ENCODE measurements at places on chromosomes 2 and 18.
A peak's percentile ranks its signal among the peaks of the same experiment; 100 is the strongest.

DNA sequence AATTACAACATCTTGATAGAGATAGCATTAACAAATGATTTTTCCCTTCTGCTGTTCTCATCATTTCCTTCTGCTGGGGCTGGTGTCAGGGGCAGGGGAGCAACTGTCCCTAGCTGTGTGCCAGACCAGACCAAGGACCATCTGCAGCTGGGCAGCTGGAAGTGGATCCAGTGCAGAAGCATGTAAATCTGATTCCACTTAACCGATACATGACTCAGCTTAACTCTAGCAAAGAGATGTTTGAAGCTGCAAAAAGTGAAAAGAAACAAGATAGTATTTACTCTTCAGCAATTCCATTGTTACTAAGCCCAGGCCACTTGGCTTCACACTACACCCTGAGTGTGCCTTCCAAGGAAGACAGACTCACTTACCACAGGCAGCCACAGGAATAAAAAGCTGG is 151.1 kb downstream of the GALNT1 start:
- DNase-seq = no peak

- no peak for DNase-seq
Observed at GRCh38 chr18:74137920-74138538, 9.6 kb downstream of the FBXO15 start.

- no peak for DNase-seq
Observed at GRCh38 chr2:159285433-159285832, 1.1 kb downstream of the WDSUB1 start.

DNA sequence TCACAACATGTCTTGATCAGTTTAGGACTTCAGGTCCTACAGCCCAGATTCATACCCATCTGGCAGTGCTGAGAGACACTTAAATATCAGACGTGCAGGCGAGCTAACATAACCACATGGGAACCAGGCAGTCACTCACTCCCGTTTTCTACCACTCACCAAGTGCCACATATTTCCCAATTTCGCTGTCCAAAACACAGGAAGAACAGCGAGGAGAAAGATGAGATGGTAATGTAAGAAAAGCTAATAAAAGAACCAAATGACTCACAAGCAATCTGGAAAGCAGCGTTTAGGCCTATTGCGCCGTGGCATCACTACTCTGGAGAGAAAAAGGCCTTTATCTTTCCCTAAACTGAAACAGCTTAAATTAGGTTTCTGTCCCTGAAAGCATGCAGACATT is 647.8 kb upstream of the SLC39A10 start:
- DNase-seq = peak; percentile 42

- DNase-seq = no peak
Observed at GRCh38 chr2:25897506-25897905, 19.2 kb upstream of the ASXL2 start.

DNA sequence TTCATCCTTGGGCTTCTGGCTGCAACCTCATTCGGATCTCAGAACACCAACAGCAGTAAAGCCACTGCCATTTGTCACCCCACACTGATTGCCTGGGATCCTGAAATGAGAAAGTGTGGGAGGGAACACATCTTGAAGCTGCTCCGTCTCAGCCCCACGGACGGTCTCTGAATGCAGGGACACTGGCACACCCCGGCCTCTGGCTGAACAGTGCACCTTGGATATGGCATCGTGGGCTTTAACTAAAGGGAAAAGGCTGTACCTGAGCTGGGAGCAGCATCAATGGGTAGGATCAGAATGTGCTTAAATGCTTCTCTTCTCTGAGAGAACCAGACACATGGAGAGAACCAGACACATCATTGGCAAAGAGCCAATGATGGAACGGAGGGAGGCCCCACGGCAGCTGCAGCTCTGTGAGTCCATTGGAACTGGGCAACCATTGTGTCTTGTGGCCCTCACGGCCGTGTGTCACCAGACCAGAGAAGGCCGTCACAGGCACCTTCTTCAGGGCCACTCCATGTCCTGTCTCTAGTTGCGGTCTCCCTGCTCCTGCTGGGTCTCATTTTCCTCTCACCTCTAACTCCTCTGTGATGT is 193.4 kb upstream of the MYT1L start:
- DNase-seq = no peak

DNA sequence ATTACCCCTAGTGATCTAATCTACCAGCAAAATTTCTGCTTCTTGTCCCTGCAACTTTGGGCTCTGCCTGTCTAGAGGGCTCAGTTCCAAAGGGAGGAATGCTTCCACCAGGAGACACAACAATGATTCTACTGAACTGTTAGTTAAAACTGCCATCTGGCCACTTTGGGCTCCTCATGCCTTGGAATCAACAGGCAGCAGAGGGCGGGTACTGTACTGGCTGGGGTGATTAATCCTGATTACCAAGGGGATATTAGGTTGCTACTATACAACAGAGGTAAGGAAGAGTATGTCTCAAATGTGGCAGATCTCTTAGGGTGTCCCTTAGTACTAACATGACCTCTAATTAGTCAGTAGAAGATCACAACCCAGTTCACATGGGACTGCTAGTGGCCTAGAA is 21.4 kb downstream of the HADHA start:
- DNase-seq = no peak

- DNase-seq = no peak
Observed at GRCh38 chr18:63284827-63285733, 34.5 kb downstream of the BCL2 start.

DNA sequence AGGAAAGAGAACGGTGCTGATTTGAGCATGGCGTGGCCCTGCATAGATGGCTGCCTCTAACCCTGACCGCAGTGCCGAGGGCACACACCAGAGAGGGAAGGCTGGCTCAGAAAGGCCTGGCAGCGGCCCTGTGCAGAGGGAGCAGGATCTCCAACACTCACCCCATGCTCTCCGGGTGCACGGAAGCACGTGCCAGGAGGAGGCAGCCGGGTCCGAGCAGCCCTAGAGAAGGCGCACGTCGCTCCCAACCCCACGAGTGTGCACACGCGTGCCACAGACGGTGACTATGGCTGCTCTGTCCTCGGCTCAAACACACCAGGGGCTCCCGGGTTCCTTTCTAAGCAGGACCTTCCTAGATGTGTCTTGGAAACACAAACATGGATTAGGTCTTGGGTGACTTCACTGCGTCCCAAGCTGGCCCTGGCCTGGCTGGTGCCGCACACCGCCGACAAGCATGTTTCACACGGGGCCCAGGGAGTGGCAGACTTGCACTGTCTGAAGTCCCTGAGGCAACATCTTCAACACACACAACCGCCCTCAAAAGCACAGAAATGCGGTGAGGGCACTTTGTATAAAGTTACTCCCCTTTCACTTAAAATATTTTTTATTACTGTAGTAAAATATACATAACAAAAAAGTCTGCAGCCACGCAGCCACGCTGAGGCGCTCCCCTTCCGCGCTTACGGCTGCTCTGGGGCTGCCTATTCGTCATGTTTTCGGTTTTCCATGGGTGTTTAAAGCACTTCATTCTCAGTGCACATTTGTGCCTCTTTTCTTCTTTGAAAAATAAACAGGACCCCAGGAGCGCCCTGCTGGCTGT is 110.0 kb downstream of the ZNF516 start:
- no peak for DNase-seq

- DNase-seq = no peak
Observed at GRCh38 chr18:21634588-21635199, 22.6 kb downstream of the SNRPD1 start.

DNA sequence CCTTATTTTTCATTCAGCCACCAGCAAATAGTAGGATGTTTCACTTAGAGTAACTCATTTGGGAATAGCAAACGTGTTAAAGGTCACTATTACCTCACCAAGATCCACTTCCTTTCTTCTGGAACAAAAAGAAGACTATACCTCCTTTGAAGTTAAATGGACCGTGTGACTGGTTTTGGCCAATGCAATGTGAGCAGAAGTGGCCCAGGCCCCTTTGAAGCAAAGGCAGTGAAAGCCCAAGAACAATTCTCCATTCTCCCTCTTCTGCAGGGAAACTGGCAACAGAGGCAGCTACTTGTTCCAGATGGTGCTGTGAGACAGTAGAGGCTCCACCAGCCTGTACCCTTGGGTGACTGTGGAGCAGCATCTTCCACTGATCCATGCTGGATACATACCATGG is 11.3 kb upstream of the MALL start:
- DNase-seq = no peak

- no peak for DNase-seq
Observed at GRCh38 chr2:12720278-12720620, 3.5 kb downstream of the TRIB2 start.

Measured in amygdala (tissue), 56 donors.